Pons (tissue), 1 donor: ENCODE measurements at places on chromosomes 4 and X.

- DNase-seq, result no peak
Observed at GRCh38 chrX:132774010-132774714, 184.3 kb downstream of the HS6ST2 start.

- peak; percentile 49 for DNase-seq
Observed at GRCh38 chr4:40482985-40483647, 146.5 kb downstream of the RBM47 start.

GRCh38 chrX:135347381-135348016 is 38.2 kb downstream of the ETDC start:
- peak; percentile 31 for DNase-seq

GRCh38 chr4:56817840-56818491 is 3.5 kb downstream of the SPINK2 start:
- DNase-seq, result no peak

DNA sequence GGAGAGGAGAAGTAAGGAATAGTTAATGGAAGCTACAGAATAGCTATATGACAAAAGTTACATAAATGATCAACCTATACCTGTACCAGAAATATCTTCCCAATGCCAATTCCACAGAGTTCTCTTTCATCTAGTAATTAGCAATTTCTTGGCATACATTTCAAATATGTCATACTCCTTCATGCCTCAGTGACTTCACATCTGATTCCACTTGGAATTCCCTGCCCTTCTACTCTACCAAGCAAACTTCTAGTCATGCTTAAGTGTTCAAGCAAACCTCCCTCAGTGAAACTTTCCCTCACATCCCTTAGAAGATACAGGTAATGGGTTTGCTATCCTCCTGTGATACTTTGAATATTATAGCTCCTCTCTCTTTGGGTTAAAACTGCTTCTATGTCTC is 127.1 kb downstream of the KLHL13 start:
- no peak for DNase-seq
